ENCODE measurements at places on chromosomes 5 and 9. TPM values are rescaled to one million over a fixed set of nuclear protein-coding genes. Genes with fewer than 3 reads are reported as not detected.

The JADE2 gene
- 58.2 TPM for total RNA-seq

The SUSD3 gene
- not detected for total RNA-seq

The ANKRA2 gene
- 15.3 TPM for total RNA-seq

The IFNA13 gene
- total RNA-seq = not detected

The CATSPER3 gene
- not detected for total RNA-seq

The GFI1B gene
- total RNA-seq = not detected

The SMIM33 gene
- not detected for total RNA-seq

The SLC46A2 gene
- not detected for total RNA-seq

The TMEM8B gene
- 2.6 TPM for total RNA-seq

The POC5 gene
- 19.5 TPM for total RNA-seq

The SLC6A7 gene
- total RNA-seq = under 0.01 TPM

The GPX3 gene
- total RNA-seq = 28.9 TPM

The MEGF10 gene
- total RNA-seq = 4.2 TPM

The CANX gene
- 650 TPM for total RNA-seq

The MUSK gene
- total RNA-seq = 0.44 TPM

The ARID3C gene
- total RNA-seq = not detected

The ANKRD31 gene
- under 0.01 TPM for total RNA-seq

The SPIN1 gene
- 139 TPM for total RNA-seq

The TAF11L5 gene
- not detected for total RNA-seq

The SPATA31E1 gene
- not detected for total RNA-seq

The CA9 gene
- total RNA-seq = not detected

The SLC22A4 gene
- 12.5 TPM for total RNA-seq

The CCIN gene
- total RNA-seq = 0.22 TPM

The SPATA31C1 gene
- not detected for total RNA-seq

The TMEM161B gene
- 12.3 TPM for total RNA-seq

The MARCHF11 gene
- total RNA-seq = not detected

The SLC44A1 gene
- 50.1 TPM for total RNA-seq

The TYRP1 gene
- total RNA-seq = 13.8 TPM

The SNX24 gene
- total RNA-seq = 41.1 TPM

The GRXCR2 gene
- total RNA-seq = not detected

The ZBTB5 gene
- 11.5 TPM for total RNA-seq

The KCNT1 gene
- not detected for total RNA-seq

The FSD1L gene
- 9.7 TPM for total RNA-seq

All from placental pericyte (primary cell).